ENCODE measurements at places on chromosomes 1 and 21.

DNA sequence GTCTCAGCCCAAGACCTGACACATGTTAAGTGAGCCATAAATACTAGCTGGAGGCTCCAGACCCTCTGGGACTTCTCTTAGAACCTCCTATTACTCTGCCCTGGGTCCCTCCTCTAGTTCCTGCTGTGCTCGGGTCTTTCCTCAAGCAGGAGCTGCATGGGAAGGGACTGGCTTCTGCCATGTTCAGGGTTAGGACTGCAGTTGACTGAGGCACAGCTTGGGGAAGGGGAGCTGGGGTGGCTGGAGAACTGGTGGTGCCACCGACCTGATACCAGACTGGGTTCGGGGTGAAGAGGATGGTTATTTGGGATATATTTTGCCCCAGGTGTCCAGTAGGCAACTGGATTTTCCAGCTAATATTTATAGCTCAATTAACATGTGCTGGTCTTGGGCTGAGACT lies 15.7 kb downstream of the HYI start:
- DNase-seq, result no peak

DNA sequence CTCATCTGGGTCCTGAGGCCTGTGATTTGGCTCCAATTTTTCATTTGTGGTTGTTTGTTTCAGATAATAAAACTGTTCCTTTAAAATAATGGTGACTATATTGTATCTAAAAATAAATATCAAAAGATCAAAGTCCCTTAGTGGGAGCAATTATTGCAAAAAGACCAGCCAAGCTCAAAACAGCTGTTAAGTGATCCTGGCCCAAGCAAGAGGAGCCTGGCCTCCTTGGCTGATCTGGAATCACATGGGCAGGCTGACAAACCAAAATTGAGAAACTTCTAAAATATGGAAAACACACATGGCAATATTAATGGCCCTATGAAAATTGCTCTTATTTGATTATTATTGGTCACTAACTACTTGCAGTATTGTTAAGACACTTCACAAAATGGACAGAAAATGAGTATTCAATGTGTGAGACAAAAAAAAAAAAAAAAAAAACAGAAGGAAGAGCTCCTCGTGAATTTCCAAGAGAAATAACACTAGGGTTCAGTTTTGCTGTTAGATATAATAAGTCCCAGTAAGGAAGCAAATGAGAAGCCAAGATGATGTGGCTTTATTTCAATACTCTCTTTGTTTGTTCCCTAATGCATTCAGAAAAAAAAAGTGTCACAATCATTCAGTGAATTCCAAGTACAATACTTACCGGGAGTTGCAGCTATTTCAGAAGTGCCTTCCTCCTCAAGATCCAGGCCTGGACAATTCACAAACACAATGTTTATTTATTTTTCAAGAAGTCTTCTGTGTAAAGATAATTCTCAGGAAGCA lies 105.1 kb downstream of the SEC16B start:
- DNase-seq, result no peak

GRCh38 chr1:156767101-156767878 lies at the start of gene PRCC:
PRCC (plus strand) TSS chr1:156767535; CDS start chr1:156767772, 237 bp downstream.
- peak; percentile 100 for DNase-seq

DNA sequence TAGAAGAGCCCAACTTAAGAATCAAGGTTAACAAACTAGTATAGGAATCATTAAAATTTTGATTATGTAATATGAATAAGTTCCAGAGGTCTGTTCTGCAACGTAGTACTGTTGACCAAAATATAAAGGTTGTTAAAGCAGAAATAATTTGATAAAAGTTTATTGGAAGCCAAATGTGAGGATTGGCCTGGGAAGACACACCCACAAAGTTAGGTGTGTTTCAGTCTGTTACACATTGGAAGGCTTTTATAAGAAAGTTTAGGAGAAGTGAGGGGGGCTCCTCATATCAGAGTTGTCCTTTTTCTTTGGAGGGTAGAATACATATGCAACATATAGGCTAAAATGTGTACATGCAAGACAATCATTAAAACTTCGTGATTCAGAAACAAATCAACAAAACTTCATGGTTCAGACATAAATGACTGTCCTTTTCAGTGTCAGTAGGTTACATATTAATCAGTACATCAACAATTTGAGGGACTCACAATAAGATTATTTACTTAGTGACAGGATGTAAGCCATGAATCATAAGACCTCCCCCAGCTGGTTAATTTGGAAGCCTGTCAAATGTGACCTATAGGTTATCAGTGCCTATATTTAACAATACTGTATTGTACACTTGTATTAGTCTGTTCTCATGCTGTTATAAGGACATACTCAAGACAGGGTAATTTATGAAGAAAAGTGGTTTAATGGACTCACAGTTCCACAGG lies 245.0 kb upstream of the B3GALT2 start:
- DNase-seq, result no peak

- DNase-seq, result no peak
Observed at GRCh38 chr1:202710070-202711045, at the start of gene SYT2. SYT2 (minus strand) TSS chr1:202710454; CDS start chr1:202605772, 104,682 bp downstream.

GRCh38 chr1:60088620-60089155 lies 15.1 kb upstream of the C1orf87 start:
- DNase-seq, result no peak

GRCh38 chr21:36082237-36082664 lies 12.4 kb downstream of the CBR1 start:
- no peak for DNase-seq
